ENCODE measurements at places on chromosomes 2 and 18. TPM values are rescaled to one million over a fixed set of nuclear protein-coding genes. Genes with fewer than 3 reads are reported as not detected.

The BUB1 gene
- total RNA-seq: 31.0 TPM

The ADRA2B gene
- not detected for total RNA-seq

The CRYGD gene
- total RNA-seq: not detected

The HTR2B gene
- total RNA-seq: not detected

The RAB12 gene
- total RNA-seq: 36.6 TPM

Measured in epithelial cell of alveolus of lung (primary cell).